ENCODE measurements at places on chromosomes 4 and X. TPM values are rescaled to one million over a fixed set of nuclear protein-coding genes. Genes with fewer than 3 reads are reported as not detected.
A peak's percentile ranks its signal among the peaks of the same experiment; 100 is the strongest.

The PARM1 gene
- total RNA-seq, result 6.3 TPM

The BEX3 gene
- 263 TPM for total RNA-seq

The ESX1 gene
- total RNA-seq, result not detected

The KDM6A gene
- total RNA-seq, result 52.0 TPM

The TNMD gene
- total RNA-seq, result 2.8 TPM

- DNase-seq, result no peak
- no peaks in the 10 kb centered on the region for H3K36me3 ChIP-seq
- H3K27ac ChIP-seq, result no peak overlapping the region
- H3K27me3 ChIP-seq, result peaks cover 33% of the 10 kb centered on the region
- H3K4me3 ChIP-seq, result no peak overlapping the region
Measured at GRCh38 chr4:8683462-8683861, 90.9 kb downstream of the CPZ start.

DNA sequence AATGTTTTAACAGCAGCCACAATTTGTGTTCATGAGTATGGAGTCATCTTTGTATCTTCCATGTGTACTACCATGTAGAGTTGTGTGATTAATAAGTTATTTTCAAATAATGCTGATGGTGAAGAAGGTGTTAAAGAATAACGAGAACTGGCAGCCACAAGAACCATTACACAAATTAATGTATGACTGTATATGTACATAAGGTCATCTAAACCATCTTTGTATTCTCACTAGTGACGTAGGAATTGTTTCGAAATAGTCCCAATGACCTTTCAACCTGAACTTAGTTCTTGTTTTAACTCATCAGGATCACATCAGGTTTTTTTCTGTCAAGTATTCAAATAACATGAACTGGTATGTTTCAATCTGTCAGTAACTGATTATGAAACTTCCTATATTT, 48.3 kb upstream of the NOCT start:
- H3K36me3 ChIP-seq, result no peaks in the 10 kb centered on the region
- no peak overlapping the region for H3K27ac ChIP-seq
- no peak overlapping the region for H3K4me3 ChIP-seq
- H3K4me1 ChIP-seq, result peaks cover 14% of the 10 kb centered on the region

DNA sequence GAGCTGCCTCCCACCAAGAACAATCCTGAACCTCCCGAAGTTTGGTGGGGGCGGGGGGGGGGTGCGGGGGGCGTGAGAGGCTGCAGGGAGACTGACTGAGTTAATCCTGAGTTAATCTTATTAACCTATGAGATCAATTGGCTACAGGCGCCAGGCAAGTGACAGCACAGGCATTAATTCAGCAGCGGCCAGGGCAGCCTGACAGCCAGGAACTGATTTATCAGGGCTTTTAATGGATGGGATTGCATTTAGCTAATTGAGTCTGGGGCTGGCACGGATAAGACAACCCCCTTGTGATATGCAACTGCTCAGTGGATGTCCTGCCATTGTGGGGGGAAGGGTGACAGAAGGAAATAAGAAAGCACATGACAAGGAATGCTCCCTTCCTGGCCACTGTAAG, 16.3 kb downstream of the RTL5 start:
- no peaks in the 10 kb centered on the region for H3K27me3 ChIP-seq
- no peak for DNase-seq
- no peak overlapping the region for H3K4me3 ChIP-seq
- H3K27ac ChIP-seq, result no peak overlapping the region
- H3K4me1 ChIP-seq, result peaks cover 24% of the 10 kb centered on the region
- H3K36me3 ChIP-seq, result no peaks in the 10 kb centered on the region

DNA sequence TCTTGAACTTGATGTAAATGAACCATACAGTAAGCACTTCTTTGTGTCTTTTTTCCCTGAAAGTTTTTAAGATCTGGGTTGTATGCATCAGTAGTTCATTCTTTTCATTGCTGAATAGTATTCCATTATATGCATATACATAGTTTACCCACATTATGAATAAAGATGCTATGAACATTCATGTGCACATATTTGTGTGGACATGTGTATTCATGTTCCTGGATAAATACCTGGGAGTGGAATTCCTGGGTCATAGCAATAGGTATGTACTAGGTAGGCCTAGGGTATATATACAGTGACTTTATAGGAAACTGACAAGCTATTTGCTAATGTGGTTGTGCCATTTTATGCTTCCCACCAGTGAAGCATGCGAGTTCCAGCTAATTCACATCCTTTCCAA, 215.9 kb downstream of the NR3C2 start:
- H3K36me3 ChIP-seq, result no peaks in the 10 kb centered on the region
- H3K4me3 ChIP-seq, result no peak overlapping the region
- H3K4me1 ChIP-seq, result no peaks in the 10 kb centered on the region
- H3K27ac ChIP-seq, result no peak overlapping the region
- no peaks in the 10 kb centered on the region for H3K27me3 ChIP-seq

DNA sequence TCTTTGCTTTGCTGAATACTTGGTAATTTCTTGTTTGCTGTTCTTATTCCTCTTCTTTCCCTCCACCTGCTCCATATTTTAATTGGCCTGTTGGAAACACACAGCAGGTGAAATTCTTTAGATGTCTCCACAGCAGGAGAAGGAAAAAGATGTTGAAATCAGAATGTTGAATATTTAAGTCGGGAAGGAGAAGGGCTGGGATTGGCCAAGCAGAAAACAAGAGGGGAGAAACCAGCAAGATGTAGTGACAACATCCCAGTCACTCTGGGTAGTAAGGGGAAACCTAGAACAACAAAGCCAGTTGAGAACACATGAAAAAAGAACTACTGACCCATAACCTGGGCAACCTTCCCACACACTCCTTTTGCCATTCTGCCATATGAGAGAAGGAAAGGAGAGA, 37.3 kb upstream of the STAG2 start:
- H3K36me3 ChIP-seq, result no peaks in the 10 kb centered on the region
- no peaks in the 10 kb centered on the region for H3K27me3 ChIP-seq
- DNase-seq, result peak; percentile 10

DNA sequence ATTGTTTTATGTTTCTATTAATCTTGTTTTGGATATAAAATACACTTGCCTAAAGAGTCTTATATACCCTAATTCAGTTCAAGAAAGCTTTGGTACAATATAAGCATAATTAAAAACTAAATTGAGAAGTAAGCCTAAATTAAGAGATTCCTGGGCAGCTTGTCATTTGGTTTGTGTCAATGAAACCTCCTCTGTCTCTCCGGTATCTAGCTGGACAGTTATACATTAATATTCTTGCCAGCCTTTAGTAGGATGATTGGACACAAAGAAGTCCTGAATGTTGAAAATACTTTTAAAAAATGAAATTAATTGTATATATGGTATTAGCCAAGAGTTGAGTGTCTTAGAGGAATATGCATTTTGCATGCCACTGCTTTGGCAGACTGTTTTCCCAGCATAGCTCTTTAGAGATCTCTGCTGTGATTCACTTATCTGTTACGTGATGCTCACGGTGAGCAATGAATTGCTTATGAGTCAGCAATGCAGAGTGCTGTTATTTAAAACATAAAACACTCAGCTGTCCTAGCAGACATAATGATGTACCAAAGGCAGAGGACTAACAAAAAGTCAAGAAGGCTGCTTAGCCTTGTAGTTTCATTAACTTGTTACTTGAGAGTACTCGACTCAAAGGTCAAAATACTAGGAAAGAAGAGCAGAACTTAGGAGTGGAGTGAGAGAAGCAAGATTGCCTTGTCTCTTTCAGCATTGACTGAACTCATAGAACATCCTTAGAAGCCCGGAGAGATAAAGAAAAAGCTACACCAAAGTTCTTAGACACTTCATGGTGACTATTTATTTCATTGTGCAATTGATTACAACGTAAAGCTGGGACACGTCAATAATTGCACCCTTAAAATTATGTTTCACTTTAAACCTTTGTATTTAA, 1296.1 kb upstream of the PCDH7 start:
- peaks cover 9% of the 10 kb centered on the region for H3K4me1 ChIP-seq
- peak overlapping the region; percentile 32 for H3K27ac ChIP-seq
- no peak overlapping the region for H3K4me3 ChIP-seq
- no peaks in the 10 kb centered on the region for H3K27me3 ChIP-seq
- no peak for DNase-seq

DNA sequence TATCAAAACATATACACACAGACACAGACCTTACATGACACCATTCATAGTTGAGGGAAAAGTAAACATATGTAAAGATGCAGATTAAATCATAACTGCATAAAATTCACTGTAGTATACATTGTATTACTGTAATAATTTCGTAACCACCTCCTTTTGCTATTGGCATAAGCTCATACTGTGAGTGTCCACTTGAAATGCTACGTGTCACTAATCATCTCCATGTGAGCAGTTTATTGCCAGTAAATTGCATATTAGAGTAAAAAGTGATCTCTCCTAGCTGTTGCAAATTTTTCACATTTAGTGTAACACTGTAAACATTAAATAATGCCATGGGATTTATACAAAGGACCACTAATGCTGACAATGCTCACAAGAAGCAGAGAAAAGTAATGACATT, 256.7 kb upstream of the GNPDA2 start:
- H3K27ac ChIP-seq, result no peak overlapping the region
- no peaks in the 10 kb centered on the region for H3K36me3 ChIP-seq
- H3K4me3 ChIP-seq, result no peak overlapping the region
- H3K4me1 ChIP-seq, result peaks cover 3% of the 10 kb centered on the region

DNA sequence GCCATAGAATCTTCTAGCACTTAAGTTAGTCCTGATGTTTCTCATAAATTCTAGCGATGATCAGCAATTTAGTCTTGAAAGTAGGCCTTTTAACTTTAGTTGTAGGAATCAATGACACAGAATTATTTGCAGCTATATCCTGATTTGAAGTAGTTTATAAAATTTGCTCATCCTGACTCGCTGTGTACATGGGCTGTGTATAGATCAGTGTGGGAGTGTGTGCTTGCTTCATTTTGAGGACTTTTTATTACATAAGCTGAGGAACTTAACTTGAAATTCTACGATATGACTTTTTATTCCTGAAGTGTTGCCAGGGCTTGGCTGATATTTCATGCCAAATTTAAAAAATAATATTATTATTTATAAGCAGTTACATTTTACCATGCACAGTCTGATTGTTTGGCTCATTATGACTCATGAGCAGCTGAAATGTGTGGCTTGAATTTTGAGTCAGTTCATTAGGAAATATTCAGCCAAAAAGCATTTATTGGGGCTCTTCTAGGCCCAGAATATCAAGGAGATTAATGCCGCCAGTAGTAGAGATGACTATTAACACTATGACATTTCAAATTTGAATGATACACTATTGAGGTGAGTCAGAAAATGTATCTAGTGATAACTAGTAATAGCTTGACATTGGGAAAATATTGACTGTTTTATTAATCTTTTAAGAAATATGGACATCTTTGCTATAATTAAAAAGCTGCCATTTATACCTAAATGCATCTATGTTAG, 128.9 kb upstream of the LIMCH1 start:
- no peak for DNase-seq
- H3K27ac ChIP-seq, result no peak overlapping the region
- no peaks in the 10 kb centered on the region for H3K36me3 ChIP-seq
- peaks cover 7% of the 10 kb centered on the region for H3K4me1 ChIP-seq
- H3K4me3 ChIP-seq, result no peak overlapping the region

- no peak overlapping the region for H3K4me3 ChIP-seq
- no peak overlapping the region for H3K27ac ChIP-seq
- no peaks in the 10 kb centered on the region for H3K27me3 ChIP-seq
- H3K4me1 ChIP-seq, result no peaks in the 10 kb centered on the region
Measured at GRCh38 chr4:174919886-174920423, 1.8 kb downstream of the ADAM29 start.

DNA sequence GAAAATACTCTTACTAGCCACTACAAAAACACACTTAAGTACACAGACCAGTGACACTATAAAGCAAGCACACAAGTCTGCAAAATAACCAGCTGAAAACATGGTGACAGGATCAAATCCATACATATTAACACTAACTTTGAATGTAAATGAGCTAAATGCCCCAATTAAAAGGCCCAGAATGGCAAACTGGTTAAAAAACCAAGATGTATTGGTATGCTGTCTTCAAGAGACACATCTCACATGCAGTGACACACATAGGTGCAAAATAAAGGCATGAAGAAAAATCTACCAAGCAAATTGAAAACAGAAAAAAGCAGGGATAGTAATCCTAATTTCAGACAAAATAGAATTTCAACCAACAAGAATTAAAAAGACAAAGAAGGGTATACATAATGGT, 10.9 kb downstream of the PF4 start:
- no peaks in the 10 kb centered on the region for H3K4me1 ChIP-seq
- no peak overlapping the region for H3K27ac ChIP-seq
- DNase-seq, result no peak
- H3K4me3 ChIP-seq, result no peak overlapping the region
- no peaks in the 10 kb centered on the region for H3K27me3 ChIP-seq
- peaks cover 40% of the 10 kb centered on the region for H3K36me3 ChIP-seq

DNA sequence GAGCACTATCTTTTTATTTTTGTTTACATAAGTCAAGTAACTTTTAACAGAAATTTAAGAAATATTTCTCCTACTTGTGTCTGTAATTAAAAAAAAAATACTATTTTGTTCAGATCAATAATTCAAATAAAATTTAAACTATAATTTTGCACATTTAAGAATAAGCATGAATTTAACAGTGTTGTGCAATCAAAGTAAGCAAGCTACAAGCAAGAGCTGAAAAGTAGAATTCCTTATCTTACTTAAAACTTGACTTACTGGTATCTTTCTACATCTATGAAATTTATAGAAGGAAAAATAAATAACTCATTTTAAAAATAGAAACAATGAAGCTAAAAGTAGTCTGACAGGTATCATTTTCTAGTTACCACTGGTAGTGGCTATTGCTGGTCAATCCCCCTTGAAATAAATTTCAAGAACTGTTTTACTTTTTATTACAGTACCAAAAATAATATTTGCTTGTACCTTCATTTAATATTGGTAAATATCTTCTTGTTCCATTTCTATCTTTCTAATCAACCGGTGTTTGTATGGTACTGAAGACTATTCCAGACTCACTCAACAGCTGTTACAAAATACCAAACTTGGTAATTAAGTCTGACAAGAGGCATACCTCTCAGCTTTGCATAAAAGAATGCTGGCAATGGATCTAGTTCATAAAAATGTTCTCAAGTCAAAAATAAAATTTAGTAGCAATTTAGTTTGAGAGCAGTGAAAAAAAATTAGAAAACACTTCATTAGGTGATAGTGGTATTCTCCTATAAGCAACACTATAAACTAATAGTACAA, 62.2 kb downstream of the NOCT start:
- DNase-seq, result no peak
- no peaks in the 10 kb centered on the region for H3K27me3 ChIP-seq
- H3K27ac ChIP-seq, result no peak overlapping the region
- no peak overlapping the region for H3K4me3 ChIP-seq

DNA sequence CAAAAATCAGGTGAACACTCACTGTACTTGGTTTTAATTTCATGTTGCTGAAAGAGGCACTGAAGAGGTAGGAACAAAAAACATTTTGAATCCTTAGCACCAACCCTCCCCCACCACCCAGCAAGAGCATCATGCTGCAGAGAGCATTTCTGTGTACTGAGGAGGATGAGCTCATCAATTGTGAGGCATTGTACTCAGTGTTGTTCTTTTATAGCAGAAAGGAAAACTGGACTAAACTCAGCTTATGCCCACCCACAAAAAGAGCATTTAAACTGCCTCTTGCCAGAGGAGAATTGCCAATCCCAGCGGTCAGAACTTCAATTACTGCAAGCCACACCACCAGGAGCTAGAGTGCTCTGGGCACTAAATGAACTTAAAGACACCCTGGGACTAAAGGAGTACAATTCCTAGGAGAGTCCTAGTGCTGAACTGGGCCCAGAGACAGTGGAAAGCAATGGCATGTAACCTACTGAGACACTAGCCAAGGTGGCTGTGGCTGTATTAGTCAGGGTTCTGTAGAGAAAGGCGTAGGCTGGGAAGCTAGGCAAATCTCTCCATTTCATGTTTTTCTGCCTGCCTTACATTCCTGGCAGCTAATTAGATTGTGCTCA, 280.7 kb upstream of the KLHL4 start:
- H3K4me3 ChIP-seq, result no peak overlapping the region
- H3K36me3 ChIP-seq, result no peaks in the 10 kb centered on the region
- no peak overlapping the region for H3K27ac ChIP-seq

Data from WTC11 (cell line).